ENCODE measurements at places on chromosomes 2 and 18.

GRCh38 chr2:164976301-164976700, 21.0 kb upstream of the SLC38A11 start:
- no peak for DNase-seq

GRCh38 chr2:123609077-123609476, 416.0 kb upstream of the CNTNAP5 start:
- no peak for DNase-seq

- DNase-seq, result no peak
Measured at GRCh38 chr2:20303966-20304365, 46.7 kb downstream of the PUM2 start.

DNA sequence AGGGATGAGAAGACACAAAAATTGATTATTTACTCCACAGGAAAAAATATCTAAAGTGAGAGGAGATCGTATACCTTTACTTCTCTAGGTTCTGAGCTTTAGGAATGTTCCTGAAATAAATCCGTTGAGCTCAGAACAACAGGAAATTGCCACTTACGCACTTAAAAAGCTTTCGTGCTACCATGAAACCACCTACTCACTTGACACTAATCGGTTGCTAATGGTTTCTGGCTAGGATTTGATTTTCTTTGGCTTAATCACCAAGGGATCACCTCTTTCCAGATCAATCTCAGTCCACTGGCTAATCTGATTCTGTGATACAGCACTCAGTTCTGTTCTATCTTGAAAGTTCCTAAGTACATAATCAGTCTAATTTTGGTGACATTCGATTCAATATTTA, 419.6 kb downstream of the DLGAP1 start:
- no peak for DNase-seq

- no peak for DNase-seq
Measured at GRCh38 chr2:98519156-98519555, 74.5 kb downstream of the INPP4A start.

GRCh38 chr2:72340665-72341064, 193.0 kb upstream of the CYP26B1 start:
- no peak for DNase-seq

DNA sequence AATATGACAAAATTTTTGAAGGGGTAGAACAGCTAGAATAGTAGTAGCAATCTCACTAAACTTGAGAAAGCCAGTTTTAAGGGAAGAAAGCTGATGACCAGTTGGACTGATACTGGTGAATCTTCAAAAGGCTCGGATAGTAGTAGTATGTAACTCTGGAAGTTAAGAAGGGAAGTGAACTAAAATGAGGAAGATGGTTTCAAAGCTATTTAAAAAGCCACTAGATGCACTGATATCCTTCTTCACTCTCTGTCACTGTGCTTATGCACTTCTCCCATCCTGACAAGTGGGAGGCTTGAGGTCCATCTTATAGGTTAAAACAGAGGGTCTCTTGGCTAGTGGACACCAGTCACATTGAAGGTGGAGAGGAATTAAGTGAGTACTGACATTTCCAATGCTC, 141.1 kb downstream of the NCOA1 start:
- no peak for DNase-seq

DNA sequence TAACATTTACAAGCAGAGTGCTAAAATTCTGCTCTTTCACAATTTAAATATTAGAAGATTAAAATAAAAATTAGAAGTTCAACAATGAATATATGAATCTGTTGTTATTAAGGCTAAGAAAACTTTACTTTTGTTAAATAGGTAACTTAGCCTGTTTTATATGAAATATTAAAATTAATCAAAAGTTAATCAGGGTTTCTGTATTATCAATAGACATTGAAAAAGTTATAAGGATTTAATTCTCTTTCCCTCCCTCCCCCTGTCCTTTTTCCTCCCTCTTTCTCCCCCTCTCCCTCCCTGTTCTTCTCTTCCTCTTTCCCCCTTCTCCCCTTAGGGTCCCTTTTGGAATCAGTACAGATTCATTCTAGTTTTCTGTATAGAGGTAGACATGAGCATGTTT, 12.1 kb downstream of the BBS5 start:
- no peak for DNase-seq

- peak; percentile 14 for DNase-seq
Measured at GRCh38 chr2:196453613-196454047, 185.9 kb upstream of the CCDC150 start.

DNA sequence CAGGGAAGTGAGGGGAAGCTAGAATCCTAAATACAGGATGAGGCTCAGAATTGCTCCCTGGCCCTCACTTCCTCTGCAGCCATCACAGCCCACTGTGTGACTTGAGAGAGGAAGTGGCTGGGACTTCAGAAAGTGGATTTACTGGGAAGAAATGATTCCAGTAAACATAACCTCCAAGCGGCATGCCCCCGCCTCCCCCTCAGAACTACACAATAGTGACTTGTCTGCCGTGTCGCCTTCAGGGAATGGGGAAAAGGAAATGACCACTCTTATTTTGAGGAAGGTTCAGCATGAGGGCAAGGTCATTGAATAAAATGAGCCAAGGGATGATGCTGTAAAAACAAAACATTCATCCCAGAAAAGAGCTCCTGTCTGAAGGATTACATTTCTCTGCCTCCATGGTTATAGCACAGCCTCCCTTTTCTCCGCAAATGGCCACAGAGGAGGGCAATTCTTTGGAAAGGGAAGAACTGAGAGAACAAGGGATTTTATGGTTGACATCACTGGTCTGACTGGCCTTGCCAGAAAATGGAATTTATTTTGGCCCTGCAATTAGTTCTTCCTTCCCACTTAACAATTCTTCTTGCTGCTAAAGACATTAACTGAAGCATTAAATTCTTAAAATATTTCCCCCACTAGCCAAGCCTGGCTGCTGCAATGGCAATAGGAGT, 78.9 kb upstream of the DAPL1 start:
- DNase-seq, result no peak

DNA sequence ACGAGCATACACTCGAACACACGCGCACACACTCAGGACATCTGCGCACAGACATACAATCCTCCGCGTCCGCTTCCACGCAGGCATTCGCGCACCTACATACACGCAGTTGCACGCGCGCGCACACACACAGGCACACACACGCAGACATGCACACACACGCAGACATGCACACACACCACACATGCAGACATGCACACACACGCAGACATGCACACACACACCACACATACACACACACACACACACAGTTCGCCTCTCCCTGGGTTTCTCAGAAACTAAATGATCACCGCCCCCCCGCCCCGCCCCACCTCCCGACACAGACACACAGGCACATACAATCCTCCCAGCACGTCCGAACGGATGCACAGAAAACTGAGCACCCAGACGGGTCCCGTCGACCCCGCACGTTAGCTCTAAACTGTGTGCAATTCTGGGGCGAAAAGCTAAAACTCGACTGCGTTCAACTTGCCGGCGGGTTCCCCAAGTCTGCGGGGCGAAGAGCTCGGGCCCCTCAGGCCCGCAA, 1.0 kb downstream of the EPHA4 start:
- DNase-seq, result no peak

GRCh38 chr2:168350380-168350779, 103.0 kb upstream of the STK39 start:
- DNase-seq, result no peak

DNA sequence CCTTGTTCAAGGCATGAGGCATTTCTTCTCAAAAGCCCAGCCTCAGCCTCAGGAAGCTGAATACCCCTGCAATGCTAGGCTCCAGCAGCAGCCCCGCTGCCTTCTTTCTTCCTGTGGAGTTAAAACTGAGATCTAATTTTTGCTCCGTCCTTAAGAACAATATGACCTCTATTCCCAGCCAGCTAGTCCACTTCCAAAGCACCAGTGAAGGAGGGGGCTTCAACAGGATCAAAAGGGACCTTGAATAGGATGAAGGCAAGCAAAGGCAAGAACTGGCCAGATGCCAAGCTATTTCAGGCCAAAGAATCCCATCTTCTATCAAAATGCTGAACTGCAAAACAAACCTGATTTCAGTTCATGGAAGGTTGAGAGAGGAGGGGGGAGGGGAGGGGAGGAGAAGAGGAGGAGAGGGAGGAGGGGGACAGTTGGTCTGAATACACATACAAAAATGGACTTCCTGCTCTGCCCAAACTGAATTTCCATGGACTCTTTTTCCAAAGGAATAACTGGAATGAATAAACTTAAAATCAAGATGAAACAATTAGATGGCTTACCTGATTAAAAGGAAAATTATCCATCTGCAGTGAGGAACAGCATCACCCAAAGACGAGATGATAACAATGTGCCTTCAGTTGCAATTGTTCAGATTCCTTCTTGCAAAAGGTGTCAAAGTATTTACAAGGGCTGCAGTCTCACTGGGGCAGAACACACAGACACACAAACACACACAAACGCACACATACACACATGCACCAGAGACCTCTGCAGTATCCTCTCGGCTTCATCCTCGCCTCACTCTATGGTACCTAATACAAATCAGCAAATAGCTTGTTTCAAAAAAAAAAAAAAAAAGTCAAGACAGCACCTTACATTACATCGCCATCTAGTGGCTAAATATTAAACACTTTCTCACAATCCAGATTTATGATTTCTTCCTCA, at the start of gene SCN1A:
TSS of gene SCN1A (minus strand) at position 804 of the 939 bp plus-strand sequence. CDS start 54,399 bp downstream, outside the sequence.
- no peak for DNase-seq

- no peak for DNase-seq
Measured at GRCh38 chr18:29840089-29840488, 1202.5 kb downstream of the DSC3 start.

GRCh38 chr2:46535360-46535759, 56.0 kb downstream of the TMEM247 start:
- DNase-seq, result no peak

GRCh38 chr2:224646242-224646846, 61.2 kb upstream of the CUL3 start:
- DNase-seq, result no peak

- no peak for DNase-seq
Measured at GRCh38 chr2:879540-879939, 71.1 kb upstream of the SNTG2 start.

DNA sequence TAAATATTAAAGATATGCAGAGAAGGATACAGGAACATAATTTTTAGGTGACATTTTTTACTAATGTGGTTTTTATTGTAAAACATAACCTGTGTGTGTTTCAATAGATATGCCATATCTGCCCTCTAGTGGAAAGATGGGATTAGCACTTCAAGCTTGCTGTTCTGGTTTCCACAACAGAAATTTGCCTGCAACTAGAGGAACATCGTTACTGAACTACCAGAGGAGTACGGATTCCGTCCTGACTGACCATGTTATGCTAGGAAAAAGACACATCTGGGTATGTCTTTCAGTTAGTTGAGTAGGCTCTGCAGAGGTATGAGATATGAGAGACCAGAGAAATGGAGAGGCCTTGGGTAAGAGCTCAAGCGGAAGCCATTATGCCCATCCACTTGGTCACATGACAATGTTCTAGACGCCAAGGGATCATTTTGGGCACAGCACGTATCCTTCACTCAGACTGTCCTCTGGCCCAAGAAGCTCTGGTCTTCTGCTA, 104.9 kb downstream of the MBD2 start:
- no peak for DNase-seq

DNA sequence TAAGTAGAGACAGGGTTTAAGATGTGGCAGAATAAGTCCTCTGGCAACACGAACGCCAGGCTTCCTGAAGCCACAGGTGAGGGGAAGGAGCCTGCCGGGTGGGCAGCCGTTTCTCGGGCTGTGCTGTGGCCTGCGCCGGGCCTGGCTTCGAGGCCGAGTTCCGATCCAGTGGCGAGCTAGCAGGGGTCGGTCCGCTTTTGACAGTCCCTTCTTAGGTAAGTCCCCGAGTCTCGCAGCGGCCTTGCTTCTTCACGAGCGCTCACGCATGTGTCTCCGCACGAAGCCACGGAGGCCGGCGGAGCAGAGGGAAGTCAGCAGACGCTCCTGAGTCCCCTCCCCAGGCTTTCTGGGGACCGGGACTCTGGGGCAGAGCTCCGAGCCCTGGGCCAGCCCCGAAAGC, 26.0 kb downstream of the SALL3 start:
- DNase-seq, result no peak

GRCh38 chr2:102344397-102344796, 11.2 kb upstream of the IL18R1 start:
- no peak for DNase-seq

- DNase-seq, result no peak
Measured at GRCh38 chr2:68832233-68832869, 38.8 kb downstream of the BMP10 start.

DNA sequence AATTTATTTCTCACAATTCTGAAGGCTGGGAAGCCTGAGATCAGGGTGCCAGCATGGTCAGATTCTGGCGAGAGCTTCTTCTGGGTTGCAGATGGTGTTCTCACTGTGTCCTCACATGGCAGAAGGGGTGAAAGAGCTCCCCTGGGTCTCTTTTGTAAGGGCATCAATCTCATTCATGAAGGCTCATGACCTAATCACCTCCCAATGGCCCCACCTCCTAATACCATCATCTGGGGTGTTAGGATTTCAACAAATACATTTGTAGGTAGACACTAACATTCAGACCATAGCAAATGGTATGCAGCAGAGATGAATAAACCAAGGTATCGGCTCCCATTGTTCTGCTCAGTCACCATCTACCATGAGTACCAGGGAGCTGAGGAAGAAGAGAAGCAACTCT, 32.7 kb downstream of the YPEL5 start:
- DNase-seq, result no peak

DNA sequence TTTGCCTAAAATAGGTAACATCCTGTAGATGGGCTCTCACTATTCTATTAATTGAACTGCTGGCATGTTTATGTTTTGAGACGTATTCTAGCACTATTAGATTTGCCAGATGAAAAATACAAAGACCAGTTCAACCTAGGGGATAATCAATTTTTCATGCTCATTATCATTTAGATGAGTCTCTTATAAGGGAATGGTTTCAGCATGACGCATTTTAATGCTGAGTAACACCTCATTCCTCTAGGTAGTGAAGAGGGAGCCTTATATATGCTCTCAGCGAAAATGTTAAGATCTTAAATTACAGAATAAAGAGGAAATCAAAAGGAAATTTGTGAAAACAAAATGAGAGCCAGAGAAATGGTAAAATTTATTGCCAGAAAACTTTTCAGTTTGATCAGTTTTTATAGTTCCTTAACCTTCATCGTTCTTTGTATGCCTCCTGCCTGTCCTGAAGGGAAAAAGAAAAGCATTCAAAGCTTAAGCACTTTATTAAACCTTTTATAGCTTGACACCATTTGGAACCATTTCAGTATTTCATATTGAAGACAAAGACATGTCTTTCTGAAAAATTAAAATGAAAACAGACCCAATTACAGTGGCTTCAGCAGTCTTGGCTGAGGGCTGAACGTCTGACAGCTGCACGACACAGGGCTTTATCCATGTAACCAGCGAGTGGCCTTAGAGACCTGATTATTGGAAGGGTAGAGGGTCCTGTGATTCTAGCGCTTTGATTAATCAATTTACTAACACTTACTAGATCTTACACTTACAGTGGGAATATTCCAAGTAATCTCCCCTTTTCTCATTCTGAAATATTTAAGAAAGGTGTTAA, 112.8 kb downstream of the ADCYAP1 start:
- no peak for DNase-seq

- no peak for DNase-seq
Measured at GRCh38 chr2:240795916-240796510, 24.0 kb downstream of the KIF1A start.

DNA sequence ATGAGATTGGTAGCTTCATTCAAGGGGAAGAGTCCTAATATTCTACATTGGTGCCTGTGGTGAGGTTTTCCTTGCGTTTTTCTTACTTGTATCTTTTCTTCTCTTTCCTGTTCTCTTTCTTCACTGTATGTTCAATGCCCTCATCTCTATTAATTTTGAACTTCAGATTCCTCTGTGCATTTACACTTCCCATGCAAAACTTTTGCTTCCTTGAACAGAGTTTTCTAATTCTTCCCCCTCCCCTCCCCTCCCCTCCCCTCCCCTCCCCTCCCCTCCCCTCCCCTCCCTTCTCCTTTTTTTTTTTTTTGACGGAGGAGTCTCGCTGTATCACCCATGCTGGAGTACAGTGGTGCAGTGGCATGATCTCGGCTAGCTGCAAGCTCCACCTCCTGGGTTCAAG, 388.3 kb downstream of the LRRTM1 start:
- DNase-seq, result no peak

All from AG04449 (cell line).